ENCODE measurements at places on chromosomes 5 and 9.

- no peak for DNase-seq
Measured at GRCh38 chr9:111287127-111287526, 42.9 kb downstream of the OR2K2 start.

- DNase-seq = peak; percentile 5
Measured at GRCh38 chr5:53994148-53994547, 316.2 kb downstream of the ARL15 start.

GRCh38 chr5:16736158-16736995 lies 119.6 kb upstream of the RETREG1 start:
- no peak for DNase-seq

- no peak for DNase-seq
Measured at GRCh38 chr5:138985256-138985655, 110.1 kb upstream of the LRRTM2 start.

- no peak for DNase-seq
Measured at GRCh38 chr5:117803533-117803932, 1184.8 kb downstream of the DTWD2 start.

GRCh38 chr9:81999806-82000205 lies 11.2 kb downstream of the SPATA31D1 start:
- DNase-seq = no peak

DNA sequence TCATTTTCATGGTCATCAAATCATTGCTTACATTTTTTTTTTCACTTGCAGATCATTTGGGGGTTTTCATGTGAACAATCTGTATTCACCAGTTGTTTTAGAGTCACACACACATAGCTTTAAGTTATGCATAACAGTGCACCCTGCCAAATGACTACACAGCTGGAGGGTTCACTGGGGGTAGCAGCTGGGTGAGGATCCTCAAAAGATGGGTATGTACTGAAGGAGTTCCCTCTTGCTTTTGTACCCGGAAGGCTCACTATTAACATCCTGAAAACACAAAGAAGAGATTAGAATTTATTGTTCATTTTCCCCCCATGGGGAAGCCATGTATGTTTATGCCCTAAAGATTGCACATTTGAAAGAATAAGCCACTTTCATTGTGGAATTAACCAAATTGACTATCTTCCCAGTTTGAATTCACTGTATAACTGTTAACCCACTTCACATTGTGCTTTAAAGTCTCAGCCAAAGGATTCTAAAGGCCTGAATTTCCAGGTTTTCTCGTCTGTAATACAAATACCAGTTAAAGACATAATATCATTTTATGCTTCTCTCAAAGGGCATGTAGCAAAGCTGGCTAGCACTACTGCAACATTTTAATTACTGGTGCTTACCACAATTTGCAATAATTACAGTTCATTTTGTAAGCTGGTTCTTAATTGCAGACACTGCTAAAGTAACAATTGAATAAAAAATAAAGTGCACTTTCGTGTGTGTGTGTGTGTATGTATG lies 466.4 kb upstream of the MEF2C start:
- no peak for DNase-seq

DNA sequence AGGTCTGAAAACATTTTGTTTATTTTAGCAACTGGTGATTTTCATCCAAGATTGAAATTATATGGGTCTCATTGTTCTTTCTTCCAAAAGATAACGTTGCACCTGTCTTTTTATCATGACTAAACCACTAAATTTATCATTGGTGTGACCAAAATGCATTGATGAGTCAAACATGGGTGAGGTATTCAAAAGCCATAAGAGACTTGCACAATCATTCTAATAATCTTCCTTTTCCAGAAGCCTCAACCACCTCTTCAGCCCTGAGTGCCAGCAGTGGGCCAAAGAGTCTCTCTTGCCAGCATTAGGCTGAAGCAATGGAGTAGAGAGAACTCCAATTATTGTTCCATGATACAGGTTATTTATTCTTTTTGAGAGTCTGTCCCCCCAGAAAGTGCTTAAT lies 198.9 kb downstream of the LURAP1L start:
- DNase-seq = no peak

DNA sequence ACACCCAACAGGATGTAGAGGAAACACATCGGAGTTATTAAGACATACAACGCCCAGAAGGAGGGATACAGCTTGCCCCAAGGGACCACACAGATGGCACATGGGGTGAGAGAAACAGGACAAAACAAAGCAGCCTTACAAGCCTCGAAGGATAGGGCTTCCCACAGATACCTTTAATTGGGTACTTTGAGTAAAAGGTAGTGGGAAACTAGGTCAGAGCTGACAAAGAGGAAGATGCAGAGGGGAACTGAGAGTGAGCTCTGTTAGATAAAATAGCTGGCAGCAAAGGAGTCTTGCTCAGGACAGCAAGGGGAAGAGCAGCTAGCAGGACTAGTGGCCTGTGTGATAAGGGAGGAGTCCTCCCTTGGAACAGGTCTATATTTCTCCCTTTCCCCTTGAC lies 48.2 kb downstream of the OTP start:
- no peak for DNase-seq

DNA sequence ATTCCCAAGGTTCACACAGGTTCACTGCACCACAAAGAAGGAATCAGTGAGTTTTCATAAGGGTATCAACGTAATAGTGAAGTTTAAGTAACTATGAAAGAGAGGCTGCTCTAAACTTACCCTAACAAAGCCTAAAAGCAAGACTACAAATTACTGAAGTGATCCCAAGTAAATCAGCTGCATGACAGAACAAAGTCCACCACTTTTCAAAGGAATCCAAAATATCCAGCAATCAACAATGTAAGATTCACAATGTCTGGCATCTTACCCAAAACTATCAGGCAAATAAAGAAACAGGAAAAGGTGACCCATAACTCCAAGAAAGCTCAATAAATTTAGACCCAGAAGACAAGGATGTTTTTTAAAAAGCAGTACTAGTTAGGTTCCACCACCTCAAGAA lies 70.1 kb downstream of the GNAQ start:
- DNase-seq = no peak

GRCh38 chr9:20219437-20219836 lies 402.9 kb downstream of the MLLT3 start:
- DNase-seq = no peak

- DNase-seq = no peak
Measured at GRCh38 chr5:126248611-126249010, 174.6 kb upstream of the GRAMD2B start.

- no peak for DNase-seq
Measured at GRCh38 chr9:15370466-15371447, 51.9 kb upstream of the SNAPC3 start.

DNA sequence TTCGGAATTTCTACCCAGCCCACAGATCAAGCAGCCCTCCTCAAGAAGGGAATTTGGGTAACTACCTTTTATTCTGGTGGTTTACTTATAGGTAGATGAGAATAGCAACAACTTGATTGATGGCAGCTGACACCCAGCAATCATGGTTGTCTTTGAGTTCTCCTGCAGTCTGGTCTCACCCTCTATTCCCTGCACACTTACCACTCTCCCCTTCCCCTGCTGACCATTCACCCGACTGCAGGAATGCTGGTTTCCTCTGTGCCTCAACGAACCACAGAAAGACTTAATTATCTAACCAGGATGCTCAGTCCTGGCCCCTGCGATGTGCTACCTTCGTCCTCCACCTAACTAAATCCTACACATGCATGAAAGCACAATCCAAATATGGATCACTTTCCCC lies 243.0 kb downstream of the RFK start:
- no peak for DNase-seq

- DNase-seq = no peak
Measured at GRCh38 chr5:80870442-80870841, 89.7 kb upstream of the RASGRF2 start.

GRCh38 chr5:1917830-1918487 lies 35.2 kb upstream of the IRX4 start:
- no peak for DNase-seq

DNA sequence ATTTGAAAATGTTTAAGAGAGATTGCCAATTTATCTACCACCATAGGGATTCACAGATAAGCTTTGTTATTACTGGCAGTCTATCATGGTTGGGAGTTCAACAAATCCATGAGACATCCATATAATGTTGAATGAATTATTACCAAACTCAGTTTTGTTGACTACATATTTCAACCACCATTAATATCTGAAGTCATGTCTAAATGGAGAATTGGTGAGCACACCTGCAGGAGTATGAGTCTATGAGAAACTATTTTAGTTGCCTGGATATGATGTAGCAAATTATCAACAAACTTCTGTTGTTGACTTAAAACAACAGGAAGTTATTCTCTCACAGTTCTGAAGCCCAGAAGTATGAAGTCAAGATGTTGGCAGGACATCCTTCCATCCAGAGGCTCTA lies 126.8 kb upstream of the FBXL7 start:
- DNase-seq = no peak

GRCh38 chr5:82174128-82174918 lies 103.8 kb downstream of the RPS23 start:
- peak; percentile 77 for DNase-seq

DNA sequence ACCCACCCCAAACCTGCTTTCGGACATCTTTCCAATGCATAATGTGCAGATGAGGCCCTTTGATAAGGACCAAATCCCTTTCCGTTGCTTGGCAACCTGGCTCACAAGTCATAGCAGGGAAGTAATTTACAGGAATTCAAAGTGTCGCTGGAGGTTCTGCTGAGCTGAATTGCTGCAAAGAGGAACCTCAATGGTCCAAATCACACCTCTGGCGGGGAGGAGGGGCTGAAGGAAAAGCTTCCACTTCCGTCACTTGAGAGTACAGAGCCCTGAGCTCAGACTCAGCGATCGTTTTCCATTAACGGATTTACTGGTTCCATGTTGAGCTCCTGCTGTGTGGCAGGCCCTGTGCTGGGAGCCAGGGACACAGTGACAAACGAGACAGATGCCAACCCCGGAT lies 99.3 kb downstream of the KCNIP1 start:
- no peak for DNase-seq

DNA sequence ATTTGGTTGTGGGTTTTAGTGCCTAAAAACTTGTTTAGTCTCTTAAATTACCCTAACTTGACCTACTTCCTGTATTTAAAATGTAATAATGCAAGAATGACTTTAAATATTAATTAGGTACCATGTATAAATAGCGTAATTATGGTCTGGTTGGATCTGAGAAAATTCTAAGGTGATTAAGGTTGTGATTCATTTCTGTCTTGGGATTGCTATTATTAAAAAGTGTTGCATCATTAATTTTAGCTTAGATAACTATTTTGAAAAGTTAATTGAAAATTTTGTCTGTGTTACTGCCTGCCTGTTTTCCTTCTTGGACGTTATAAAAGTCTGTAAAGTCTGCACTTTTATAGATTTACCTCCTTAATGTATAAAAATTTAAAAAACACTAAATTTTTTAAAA lies 11.8 kb downstream of the LRRC70 start:
- DNase-seq = no peak

- no peak for DNase-seq
Measured at GRCh38 chr9:78525986-78526560, 229.1 kb downstream of the PSAT1 start.

DNA sequence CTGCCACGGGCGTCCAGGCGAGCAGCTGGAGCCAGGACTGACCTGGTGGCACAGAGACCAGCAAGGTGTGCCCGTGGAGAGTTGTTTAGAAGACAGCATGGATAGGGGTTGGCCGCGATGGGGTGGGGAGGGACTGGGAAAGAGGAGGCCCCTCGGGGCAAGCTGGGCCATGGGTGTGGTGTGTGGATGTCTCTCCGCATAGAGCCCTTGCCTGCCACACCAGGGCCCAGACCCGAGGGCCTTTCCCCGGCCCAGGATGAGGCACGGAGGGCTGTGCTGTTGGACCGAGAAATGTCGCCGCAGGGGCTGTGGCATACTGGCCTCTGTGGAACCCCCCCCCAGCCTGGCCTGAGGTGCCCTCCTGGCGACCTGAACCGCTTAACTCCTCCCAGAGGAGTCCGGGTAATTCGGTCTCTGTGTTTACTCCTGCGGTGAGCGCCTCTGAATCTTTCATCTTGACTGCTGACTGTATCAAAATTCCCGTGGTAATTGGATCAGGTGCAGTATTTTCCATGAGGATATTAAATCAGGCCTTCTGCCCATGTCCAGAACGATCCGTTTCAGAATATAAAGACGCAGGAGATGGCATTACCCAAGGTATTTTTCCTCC lies 22.5 kb upstream of the LAMC3 start:
- no peak for DNase-seq

DNA sequence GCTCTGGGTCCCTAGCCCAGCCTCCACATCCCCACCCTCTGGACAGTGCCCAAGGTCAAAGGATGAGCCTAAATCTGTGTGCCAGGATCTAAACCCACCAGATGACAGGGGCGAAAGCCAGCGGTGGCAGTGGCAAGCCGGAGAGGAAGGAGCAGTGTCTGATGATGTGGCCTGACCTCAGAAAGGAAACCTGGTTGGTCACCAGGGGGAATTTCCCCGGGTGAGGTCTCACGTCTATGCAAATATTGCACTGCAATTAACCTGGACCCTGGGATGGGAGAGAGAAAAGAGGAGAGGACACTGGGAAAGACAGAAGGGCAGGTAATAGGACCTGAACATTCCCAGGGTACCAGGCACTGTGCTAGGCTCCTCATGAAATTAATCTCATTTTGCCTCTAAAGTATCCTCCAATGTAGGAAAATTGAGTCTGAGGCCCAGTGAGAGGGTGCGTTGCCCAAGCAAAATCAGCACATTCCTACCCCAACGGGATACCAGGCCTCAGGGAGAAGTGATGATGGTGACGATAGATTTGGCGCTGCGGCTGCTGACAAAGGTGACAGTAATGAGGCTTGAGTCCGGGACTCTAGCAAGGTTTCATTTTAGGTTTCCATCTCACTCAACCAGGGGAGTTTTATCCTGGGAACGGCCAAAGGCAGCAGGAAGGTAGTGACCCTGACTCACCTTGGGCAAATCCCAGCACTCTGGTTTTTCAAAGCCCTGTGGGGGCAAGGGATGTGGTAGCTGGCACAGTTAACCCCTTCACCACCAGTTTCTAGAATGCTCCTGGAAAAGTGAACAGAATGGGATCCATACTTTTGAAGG lies 13.4 kb upstream of the TNIP1 start:
- DNase-seq = peak; percentile 88

DNA sequence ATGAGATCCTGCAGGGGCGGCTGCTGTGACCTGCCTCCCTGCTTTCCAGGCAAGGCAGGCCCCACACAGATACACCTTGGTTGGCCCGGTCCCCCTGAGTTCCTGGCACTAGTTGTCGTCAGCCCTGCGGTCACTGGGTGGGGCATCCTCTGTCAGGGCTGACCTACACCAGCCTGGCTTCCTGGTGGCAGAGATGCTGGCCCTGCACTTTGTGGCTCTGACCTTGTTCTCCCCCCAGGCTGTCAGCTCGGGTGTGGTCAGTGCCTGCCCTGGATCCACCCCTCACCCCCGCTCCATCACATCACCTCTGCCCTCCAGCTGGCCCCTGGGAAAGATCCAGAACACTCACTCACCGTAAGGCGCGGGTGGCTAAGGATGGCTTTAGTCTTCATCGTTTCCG lies 74.1 kb downstream of the PHF2 start:
- no peak for DNase-seq

GRCh38 chr5:150781706-150782614 lies 3.4 kb downstream of the SMIM3 start:
- DNase-seq = no peak

- DNase-seq = no peak
Measured at GRCh38 chr5:10743526-10743925, 17.5 kb downstream of the DAP start.
